Muscle of arm (tissue), 14 donors: ENCODE measurements at places on chromosomes 7 and 10.

GRCh38 chr10:52313933-52314821, at the start of gene DKK1:
TSS of gene DKK1 (plus strand) at chr10:52314281. CDS start at chr10:52314435, 154 bp downstream.
- no peak for DNase-seq

- no peak for DNase-seq
Measured at GRCh38 chr10:132376394-132376851, 20.6 kb upstream of the PWWP2B start.

- no peak for DNase-seq
Measured at GRCh38 chr7:112162142-112162766, 43.9 kb downstream of the DOCK4 start.

DNA sequence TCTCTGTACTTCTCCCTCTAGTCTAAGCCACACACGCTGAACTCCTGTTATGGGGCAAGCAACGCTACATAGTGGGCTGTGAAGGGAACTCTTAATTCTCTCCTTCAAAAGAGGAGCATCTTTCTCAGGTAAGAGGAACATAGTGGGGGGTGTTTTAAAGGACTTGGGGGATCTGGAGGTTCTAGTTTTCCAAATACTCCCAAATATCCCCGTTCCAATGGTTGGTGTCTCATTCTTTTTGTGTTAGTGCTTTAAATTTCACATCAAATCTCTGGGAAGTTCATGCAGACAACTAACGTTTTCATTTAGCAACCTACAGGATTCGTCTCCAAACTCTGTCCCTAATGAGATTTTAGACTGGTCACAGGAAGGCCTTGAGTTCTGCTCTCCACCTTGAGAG, 12.4 kb upstream of the WDR86 start:
- no peak for DNase-seq

GRCh38 chr7:106767498-106768323, 97.4 kb upstream of the PIK3CG start:
- DNase-seq: no peak

GRCh38 chr7:74182453-74183090, 8.4 kb downstream of the EIF4H start:
- DNase-seq: no peak

- DNase-seq: peak; percentile 40
Measured at GRCh38 chr10:78351809-78352208, 318.1 kb downstream of the RPS24 start.

GRCh38 chr7:15291699-15292098, 270.1 kb downstream of the AGMO start:
- no peak for DNase-seq

- DNase-seq: peak; percentile 79
Measured at GRCh38 chr10:103859161-103860086, 4.0 kb upstream of the SH3PXD2A start.

GRCh38 chr7:18558910-18559309, 63.4 kb downstream of the HDAC9 start:
- no peak for DNase-seq

- DNase-seq: no peak
Measured at GRCh38 chr10:82394122-82394521, 519.1 kb downstream of the NRG3 start.

DNA sequence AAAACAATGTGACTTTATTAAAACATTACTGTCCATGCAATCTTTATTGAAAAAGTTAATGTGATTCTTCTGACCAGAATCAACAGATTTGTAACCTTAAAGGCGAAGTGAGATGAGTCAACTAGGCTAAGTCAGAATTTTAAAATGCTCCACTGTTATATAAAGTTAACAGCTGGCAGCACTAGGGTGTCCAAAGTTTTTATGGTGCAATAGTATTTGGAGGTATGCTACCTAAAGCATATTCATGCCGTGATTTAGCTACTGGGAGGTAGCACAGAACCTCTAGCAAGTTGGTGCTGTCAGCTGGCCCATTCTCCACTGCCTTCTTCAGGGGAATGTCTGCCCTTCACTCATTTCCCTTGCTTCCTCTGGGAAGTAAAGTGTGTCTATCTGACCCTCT, 126.7 kb downstream of the RAPGEF5 start:
- no peak for DNase-seq

DNA sequence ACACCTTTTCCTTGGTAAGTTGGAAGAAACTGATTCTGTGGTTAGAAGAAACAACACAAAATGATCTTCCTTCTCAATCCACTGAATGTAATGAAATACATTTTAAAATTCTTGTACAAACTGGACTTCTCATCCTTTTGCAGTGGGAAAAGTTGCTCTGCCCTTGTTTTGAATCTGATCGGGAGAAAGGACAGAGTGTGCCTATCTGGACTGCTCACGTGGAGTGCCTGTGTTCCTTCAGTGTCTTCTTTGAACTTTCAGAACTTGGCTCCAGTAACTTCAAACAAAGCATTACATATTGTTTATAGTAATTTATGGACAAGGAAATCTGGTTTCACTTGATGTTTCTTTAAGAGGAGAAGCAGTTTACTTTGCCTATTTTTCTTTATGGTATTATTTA, 17.1 kb downstream of the SLC26A3 start:
- DNase-seq: no peak

DNA sequence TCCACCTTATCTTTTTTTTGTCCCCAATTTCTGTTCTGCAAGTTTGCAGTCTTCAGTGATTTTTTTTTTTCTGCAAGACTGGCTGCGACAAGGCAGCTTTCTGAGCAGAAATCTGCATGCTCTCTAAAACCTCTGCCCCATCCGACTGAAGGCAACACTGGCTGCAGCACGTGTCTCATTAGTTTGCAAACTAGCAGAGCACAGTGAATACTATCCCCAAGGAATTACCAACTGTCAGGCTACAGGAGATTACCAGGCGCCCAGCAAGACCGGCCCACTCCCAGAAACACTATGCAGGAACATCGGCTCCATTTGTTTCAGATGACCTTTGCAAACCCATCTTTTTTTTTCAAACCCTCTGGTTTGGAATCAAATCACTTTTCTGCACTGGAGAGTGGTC, 538.8 kb downstream of the SORCS1 start:
- DNase-seq: no peak

GRCh38 chr10:79883986-79884385, 57.4 kb downstream of the NUTM2E start:
- no peak for DNase-seq

GRCh38 chr7:19670806-19671205, 38.0 kb downstream of the POLR1F start:
- DNase-seq: no peak
